ENCODE measurements at places on chromosomes 6 and 20. TPM values are rescaled to one million over a fixed set of nuclear protein-coding genes. Genes with fewer than 3 reads are reported as not detected.

SYS1 gene
- 25.1 TPM for total RNA-seq

TAF4 gene
- 8.6 TPM for total RNA-seq

OPRM1 gene
- total RNA-seq = 2.8 TPM

- H3K36me3 ChIP-seq = peaks cover 9% of the 10 kb centered on the region
- H3K4me3 ChIP-seq = no peak overlapping the region
- H3K27ac ChIP-seq = no peak overlapping the region
- H3K4me1 ChIP-seq = no peaks in the 10 kb centered on the region
These were observed 40.4 kb downstream of the MDGA1 start for GRCh38 chr6:37657112-37657886.

GRCh38 chr6:10643201-10643651 lies 51.2 kb downstream of the C6orf52 start:
- no peaks in the 10 kb centered on the region for H3K27me3 ChIP-seq
- no peaks in the 10 kb centered on the region for H3K36me3 ChIP-seq
- no peaks in the 10 kb centered on the region for H3K4me1 ChIP-seq
- no peak overlapping the region for H3K4me3 ChIP-seq
- no peak overlapping the region for H3K27ac ChIP-seq
- no peak for DNase-seq

GRCh38 chr6:11971154-11971553 lies 41.0 kb upstream of the HIVEP1 start:
- no peaks in the 10 kb centered on the region for H3K36me3 ChIP-seq
- no peaks in the 10 kb centered on the region for H3K27me3 ChIP-seq
- no peak for DNase-seq
- no peaks in the 10 kb centered on the region for H3K4me1 ChIP-seq

GRCh38 chr6:45522486-45522885 lies 144.8 kb upstream of the SUPT3H start:
- no peaks in the 10 kb centered on the region for H3K4me1 ChIP-seq
- H3K27ac ChIP-seq = no peak overlapping the region
- H3K36me3 ChIP-seq = no peaks in the 10 kb centered on the region
